ENCODE measurements at places on chromosomes 7 and 10.
A peak's percentile ranks its signal among the peaks of the same experiment; 100 is the strongest.

- DNase-seq, result no peak
Observed at GRCh38 chr7:132590162-132590561, 13.9 kb upstream of the PLXNA4 start.

- no peak for DNase-seq
Observed at GRCh38 chr10:73262105-73262730, 9.8 kb upstream of the MRPS16 start.

GRCh38 chr7:4744391-4745264, 30.8 kb upstream of the AP5Z1 start:
- DNase-seq, result peak; percentile 58

GRCh38 chr7:84058311-84059076, 136.1 kb downstream of the SEMA3A start:
- DNase-seq, result no peak

GRCh38 chr7:68288144-68288593, 1291.5 kb downstream of the TYW1 start:
- no peak for DNase-seq

- no peak for DNase-seq
Observed at GRCh38 chr7:32088451-32088881, 18.3 kb upstream of the PDE1C start.

- no peak for DNase-seq
Observed at GRCh38 chr7:50791363-50791937, 8.8 kb upstream of the GRB10 start.

DNA sequence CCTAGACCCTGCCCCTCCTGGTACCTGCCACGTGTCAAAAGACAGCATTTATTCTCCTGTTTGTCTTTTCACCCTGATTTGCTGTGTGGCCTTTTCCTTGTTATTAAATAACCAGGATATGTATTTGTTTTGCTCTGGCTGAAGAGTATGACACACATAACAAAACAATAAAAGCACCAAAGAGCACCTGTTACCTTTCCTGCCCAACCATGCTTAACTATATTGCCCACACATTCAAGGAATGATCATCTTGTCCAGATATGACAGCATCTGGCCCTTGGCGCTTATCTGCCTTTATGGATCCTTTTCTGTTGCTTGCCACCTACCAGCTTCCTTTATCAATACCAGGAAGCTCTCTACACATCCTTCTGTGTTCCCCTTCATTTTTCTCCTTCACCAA, 357.7 kb downstream of the FGFR2 start:
- DNase-seq, result no peak

DNA sequence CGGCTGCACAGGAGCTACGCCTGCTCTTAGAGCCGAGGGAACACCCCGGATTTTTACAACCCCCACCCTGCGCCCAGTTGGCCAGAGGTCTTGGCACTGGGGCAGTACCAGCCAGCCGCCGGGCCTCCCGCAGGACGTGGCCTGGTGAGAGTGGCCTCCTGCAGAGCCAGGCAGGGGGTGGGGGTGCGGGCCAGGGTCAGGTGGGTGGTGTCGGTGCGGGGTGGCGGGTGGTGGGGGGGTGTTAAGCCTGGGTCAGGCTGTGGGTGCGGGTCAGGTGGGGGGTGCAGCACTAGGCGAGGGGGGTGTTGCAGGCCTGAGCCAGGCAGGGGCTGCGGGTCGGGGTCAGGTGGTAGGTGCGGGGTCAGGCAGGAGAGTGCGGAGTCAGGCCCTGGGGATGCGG, 647 bp downstream of the ECHS1 start:
- no peak for DNase-seq

GRCh38 chr7:157991351-157991750, 596.3 kb downstream of the PTPRN2 start:
- DNase-seq, result no peak

DNA sequence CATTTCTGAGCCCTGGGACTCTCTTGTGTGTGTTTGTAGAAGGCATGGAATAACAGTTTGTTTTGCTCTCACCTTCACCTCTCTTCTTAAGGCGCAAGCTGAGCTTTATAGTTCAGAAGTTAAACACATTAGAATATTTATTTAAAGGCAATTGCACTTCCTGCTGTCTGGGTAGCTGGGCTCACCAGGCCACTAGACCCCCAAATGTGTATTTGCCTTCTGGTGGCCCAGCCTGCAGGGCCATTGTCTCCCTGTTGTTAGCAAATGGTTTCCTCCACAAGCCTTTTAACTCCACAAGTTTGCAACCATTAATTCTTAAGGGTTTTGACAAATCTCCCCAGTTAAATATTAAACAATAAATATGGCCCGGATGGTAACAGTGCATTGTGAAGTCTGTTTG, 31.1 kb upstream of the NEUROD6 start:
- no peak for DNase-seq

Data from T-helper 1 cell (primary cell).